ENCODE measurements at places on chromosomes 11 and 22.

GRCh38 chr22:41482319-41482935 lies 13.5 kb downstream of the ACO2 start:
- DNase-seq, result no peak

- no peak for DNase-seq
Measured at GRCh38 chr11:69575296-69576068, 65.5 kb upstream of the CCND1 start.

- DNase-seq, result no peak
Measured at GRCh38 chr22:45212992-45213751, 27.5 kb downstream of the KIAA0930 start.

DNA sequence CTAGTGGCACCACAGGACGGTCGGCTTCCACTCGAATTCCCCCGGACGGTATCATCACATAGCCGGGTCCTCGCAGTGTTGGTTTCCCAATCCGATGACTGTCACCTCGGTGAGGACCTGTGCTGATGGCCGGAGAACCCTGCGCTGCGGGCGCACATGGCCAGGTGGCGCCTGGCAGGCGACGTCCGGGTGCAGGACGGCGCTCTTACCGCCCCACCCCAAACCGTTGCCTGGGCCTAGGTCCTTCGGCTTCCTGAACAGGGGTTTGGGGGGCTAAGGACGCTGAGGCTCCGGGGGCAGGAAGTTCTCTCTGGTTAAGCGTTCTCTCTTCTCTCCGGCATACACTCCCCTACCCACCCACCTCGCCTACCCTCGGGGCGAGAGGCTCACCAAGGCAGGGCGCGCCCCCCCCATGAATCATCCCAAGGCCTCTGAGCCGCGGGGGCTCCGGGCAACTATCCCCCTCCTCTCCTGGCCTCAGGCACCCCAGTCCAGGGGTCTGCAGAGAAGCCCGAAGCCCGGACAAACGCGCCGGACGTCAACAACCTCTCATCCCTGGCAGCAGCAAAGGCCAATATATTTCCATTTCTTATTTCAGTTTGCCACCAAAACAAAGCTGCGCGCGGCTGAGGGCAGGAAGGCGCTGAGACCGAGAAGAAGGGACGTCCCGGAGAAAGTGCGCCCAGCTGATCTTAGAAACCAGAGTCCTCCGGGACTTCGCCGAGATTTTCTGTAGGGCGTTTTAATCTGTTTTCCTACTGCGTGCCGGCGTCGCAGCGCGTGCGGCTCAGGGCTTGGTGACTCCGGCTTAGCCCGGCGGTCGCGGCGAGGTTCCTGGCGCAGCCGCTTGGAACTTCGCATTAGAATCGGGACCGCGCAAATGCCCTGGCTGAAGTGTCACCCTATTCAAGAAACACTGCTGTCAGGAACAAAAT lies 5.6 kb downstream of the ALX4 start:
- no peak for DNase-seq

- no peak for DNase-seq
Measured at GRCh38 chr22:33112580-33112979, 54.4 kb upstream of the SYN3 start.

- no peak for DNase-seq
Measured at GRCh38 chr11:371716-372590, 2.7 kb downstream of the B4GALNT4 start.

GRCh38 chr11:116930177-116930576 lies 92.8 kb upstream of the APOA1 start:
- DNase-seq, result no peak

DNA sequence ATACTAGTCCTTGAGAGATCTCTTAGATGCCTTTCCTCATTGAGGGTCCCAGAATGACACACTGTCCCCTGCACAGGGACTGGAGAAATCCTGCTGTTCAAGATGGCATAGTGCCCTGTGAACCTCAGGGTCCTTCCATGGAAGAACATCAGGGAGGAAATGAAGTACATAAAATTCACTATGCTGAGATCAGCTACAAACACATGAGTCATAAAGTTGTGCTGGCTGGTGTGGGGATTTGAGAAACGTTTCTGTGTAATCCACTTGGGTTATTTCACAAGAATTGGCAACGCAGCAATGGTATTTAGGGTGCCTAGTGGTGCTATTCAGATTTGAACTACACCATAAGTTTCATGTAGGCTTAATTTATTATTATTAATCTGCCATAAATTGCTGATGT lies 174.4 kb downstream of the MAML2 start:
- peak; percentile 57 for DNase-seq

DNA sequence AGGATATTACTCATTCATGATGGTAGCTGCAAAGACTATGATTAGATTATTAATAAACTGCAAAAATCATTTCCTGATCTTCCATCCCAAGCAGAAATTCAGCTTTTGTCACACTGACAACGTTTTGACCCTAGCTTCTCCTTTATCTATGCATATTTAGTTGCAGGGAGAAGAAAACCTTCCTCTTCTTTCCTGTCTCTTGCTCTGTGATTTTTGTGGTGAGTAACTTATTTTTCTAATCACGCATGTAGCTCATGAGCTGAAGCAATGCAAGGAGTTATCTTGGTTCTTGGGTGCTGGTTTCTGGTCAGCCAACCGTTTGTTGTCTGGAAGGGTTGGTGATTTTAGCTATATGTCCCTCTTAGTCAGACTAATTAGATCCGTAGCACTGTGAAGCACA lies 56.4 kb downstream of the FDX1 start:
- DNase-seq, result no peak

DNA sequence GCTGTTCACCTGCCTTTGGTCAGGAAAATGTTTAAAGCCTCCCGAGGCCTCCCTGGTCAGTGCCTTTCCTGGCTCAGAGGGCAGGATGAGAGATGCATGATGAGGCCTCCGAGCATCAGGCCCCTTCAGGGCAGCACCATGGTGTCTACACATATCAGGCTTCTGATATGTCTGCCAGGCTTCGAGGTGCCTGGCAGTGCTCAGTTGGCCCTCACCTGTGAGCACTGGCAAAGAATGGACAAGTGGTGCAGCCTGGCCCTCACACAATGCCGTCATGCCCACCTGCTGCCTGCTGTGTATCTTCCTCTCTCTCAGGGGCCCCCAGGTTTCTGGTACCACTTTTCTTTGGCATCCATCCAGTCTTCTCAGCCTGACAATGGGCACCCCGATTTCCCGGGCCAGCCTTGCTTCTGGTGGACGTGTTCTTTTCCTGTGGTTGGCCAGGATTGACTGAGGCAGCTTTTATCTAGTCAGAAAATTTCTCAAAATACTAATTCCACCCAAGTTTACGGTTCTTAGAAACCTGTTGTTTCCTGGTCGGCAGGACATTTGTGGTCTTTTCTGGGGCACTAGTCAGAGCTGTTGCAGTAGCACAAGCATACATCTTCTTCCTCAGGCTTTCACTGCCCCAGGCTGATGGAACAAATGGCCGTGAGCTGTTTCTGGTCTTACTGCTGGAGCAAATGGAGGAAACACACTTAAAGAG lies 76.8 kb upstream of the SUSD2 start:
- no peak for DNase-seq

GRCh38 chr11:66628061-66628603 lies 10.4 kb upstream of the RBM4 start:
- no peak for DNase-seq

DNA sequence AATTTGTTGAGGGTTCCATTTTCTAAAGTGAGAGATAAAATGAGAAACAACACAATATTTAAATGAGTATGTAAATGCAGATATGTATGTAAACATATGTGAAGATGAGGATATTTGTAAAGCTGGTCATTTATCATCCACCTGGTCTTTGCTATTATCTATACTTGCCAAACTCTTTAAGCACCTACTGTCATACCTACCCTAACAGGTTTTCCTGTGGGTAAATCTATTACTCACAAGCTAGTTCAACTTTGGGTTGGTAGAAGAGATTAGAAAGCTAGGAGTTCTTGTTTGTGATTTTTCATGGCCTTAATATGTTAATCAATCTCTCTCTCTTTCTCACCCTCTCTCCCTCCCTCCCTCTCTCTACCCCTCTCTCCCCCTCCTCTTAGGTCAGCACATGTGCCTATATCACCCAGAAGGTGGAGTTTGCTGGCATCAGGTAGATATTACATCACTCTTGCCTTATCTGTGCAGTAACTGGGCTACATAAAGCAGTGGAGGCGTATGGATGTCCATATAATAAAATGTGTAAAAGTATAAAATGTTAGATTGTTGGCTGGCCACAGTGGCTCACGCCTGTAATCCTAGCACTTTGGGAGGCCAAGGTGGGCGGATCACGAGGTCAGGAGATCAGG lies 14.7 kb downstream of the DEPDC5 start:
- no peak for DNase-seq

DNA sequence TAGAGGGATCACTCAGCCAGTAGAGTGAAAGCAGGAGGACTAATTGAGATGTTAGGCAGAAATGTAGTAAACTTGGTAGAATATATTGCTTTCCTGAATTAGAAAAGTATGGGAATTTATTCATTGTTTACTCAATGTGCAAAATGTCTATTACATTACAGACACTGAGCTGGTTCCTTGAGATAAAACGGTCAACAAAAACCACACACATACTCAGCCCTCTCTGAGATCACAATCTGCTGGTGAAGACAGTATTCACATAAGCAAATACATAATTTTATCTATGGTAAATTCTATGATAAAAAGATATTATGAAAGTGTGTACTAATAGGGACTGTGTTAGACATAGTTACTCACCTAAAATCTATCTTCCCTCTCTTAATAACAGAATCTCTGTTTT lies 833.5 kb downstream of the KCNA4 start:
- DNase-seq, result no peak

DNA sequence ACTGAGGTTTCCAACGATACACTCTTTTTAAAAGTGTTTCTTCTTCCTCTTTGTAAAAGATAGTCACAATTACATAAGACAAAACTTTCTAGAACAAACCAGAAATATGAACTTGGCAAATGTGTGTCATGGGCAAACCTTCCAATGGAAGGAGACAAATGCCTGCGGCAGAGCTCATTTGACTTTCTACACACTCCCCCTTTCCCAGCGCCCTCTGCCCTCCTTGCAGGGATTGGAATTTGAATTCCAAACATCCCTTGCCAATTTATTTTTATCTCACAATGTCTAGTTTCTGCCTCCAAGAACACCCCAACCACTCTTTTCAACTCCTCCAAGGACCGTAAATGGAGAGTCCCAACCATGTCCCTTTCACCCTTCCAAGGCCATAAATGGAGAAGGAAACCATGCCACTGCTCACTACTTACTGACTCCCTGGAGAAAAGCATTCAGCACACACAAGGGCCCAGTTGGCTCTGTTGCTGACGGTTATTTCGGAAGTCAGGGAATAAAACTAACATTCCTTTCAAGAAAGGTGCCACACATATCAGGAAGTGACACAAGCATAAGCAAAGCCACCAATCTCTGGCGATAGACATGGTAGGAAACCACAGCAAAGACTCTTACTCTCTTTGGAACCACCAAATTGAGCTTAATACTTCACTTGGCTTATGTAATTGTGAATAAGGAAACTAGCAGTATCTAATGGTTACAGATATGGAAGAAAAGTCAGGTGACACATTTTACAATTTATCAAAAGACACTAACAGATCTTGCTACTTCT lies 15.0 kb upstream of the ESAM start:
- DNase-seq, result no peak
